LNCaP clone FGC (cell line): ENCODE measurements at places on chromosomes 7 and 10.

- DNase-seq = no peak
Measured at GRCh38 chr7:103636153-103636552, 190.1 kb upstream of the SLC26A5 start.

DNA sequence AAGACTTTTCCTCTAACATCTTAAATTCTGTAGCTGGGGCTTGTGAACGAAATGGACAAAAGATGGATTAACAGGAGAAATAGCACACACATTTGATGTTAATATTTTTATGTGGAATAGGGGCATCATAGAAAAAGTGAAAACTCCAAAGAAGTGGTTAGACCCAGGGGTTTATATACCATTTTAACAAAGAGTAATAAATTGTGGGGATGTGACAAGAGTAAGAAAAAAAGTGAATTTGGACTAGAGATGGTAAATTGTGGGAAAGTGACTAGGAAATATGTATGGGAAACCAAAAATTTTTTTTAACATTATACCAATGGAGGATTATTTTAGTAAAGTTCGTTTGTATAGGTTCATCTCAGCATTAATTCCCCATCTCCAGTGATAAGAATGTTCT is 8.2 kb downstream of the SLC39A12 start:
- DNase-seq = no peak

- DNase-seq = no peak
Measured at GRCh38 chr7:102463841-102464576, 654 bp downstream of the ALKBH4 start.

GRCh38 chr10:11245510-11245909 is 227.8 kb downstream of the CELF2 start:
- DNase-seq = no peak

DNA sequence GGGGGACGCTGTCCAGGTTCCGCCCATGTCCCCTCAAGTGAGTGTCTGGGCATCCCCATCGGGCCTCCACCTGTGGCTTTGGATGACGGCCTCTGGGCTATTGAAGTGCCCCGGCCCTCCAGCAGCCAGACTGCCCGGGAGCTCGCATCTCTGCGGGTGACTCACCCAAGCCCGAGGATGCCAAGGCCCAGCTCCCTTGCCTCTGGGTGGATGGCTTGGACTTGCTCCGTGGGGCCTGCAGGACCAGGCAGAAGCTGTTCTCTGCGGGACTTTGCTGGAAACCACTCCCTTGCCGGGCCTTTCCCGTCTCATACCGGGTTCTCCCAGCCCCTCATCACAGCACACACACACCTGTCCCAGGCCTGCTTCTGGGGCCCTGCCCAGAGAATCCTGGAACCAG is 22.4 kb downstream of the DPYSL4 start:
- DNase-seq = no peak

GRCh38 chr10:12511651-12512050 is 162.3 kb downstream of the CAMK1D start:
- no peak for DNase-seq

DNA sequence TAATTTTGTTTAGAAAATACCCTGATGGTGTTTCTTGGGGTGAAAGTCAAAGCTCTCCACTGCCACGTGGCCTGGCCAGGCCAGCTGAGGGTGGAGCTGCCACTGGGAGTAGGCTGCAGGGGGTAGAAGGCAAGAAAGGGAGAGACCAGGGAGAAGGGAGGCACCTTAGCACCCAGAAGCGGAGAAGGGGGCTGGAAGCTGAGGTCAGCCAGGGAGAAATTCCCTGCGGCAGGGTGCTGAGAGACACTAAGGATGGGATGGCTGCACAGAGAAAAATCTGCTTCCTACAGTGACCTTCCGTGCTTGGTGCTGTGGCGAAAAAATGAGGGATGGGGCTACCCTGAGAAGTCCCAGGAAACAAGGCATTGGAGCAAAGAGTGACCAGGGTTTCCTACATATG is 143.7 kb downstream of the SLIT1 start:
- DNase-seq = no peak

DNA sequence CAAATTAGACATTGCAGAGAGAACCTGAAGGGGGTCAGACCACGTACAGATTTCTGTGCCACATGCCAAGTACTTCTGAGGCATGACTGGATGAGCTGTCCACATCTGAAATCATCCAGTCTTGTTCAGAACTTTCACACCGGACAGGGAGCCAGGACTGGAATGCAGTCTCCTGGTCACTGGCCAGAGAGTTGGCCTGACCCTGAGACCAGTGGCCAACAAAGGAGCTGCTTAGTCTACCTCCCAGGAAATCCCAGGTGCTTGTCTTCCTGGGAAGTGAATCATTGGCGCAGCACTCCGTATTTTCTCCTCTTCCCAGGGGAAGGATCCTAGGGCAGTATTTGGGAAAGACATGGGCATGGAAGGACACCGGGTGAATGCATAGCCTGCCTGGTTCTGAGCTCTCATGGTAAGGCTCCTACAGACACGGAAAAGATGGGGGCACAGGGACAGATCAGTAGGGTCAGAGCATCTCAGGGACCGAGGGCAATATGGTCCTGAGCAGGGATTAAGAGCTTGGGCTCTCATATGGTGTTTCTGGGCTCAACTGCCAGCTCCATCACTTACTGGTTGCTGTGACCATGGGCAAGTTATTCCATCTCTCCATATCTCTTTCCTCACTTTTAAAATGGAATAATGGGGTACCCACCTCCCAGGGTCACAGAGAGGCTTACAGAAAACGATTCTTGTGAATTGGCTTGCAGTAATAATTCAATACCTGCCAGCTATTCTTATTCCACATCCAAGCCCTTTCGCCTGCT is 1.3 kb upstream of the SCD start:
- DNase-seq = peak; percentile 38

DNA sequence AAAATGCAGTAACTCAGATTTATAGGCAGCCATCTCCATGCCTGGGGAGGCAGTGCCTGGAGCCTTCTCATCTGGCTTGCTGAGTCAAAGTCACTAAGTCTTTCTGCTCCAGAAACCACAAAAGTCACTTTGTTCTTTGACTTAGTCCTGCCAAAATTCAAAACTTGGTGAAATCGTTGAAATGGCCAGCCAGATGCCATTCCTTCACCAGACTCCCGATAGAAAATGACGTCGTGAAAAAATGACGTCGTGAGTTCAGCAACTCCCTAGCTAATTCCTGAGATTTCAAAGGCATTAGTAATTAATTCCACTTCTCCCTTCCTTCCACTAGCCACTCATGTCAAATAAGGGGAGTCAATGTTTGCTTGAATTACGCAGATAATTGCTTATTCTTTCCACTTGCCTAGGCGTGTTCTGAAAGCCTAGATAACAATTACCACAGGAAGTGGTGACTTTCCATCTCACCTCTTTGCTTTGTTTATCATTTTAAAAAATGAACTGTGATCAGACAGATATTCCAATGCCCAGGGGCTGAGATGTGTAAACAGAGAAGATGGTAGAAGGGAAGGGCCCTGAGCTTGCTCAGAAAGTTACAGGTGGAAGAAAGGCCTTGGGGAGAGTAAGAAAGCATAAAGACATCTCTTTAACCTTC is 48.5 kb upstream of the OSBPL3 start:
- DNase-seq = no peak

- DNase-seq = peak; percentile 82
Measured at GRCh38 chr10:114507449-114507848, 103.1 kb upstream of the AFAP1L2 start.

DNA sequence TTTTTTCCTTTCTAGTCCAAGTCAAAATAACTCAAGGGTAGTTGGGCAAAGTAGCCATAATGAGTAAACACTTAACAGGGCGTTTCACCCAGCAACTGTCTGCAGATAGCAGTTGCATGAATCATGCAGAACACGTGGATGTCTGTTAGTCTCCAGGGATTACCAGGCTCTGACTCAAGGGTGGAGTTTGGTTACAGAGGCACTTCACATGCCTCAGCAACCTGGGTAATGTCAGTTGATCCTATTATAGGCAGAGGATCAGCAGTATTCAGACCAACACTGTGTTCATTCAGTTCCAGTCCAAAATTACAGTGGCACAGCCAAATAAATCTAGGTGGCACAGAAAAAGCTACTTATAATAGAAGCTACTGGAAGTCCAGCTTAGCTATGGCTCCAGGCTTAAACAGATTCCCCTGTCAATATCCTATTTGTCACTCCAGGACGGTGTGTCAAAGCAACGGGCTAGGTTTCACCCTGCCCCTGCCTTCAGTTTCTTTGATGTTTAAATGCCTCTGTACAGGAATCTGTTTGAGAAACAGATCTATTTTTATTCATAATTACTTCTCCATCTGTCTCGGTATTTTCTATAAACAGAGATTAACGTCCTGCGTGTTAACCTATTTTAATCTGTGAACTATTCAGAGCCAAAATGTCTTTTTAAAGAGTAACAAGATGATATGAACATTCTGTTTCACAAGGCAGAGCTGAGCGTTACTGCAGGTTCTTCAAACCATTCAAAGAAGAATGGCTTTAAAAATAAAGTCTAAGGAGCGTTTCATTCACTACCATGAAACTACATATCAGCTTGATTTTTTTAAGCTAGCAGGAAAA is 162.6 kb upstream of the AKR1E2 start:
- DNase-seq = peak; percentile 47

- DNase-seq = no peak
Measured at GRCh38 chr7:50331564-50332208, 27.2 kb downstream of the IKZF1 start.

GRCh38 chr7:106553446-106553836 is 107.5 kb downstream of the CCDC71L start:
- DNase-seq = no peak

GRCh38 chr7:98294326-98294725 is 12.8 kb downstream of the BRI3 start:
- no peak for DNase-seq

DNA sequence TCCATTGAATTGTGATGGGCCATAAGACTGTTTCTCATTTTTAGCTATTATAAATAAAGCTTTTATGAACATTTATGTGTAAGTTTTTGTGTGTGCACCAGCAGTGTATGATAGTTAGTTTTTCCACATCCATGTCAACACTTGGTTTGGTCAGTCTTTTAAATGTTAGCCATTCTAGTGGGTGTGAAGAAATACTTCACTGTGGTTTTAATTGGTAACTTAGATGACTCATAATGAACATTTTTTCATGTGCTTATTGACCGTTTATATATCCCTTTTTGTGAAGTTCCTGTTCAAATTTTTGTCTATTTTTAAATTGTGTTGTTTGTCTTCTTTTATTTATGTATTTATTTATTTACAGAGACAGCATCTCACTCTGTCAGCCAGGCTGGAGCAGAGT is 23.6 kb upstream of the PDK4 start:
- DNase-seq = no peak

GRCh38 chr10:36880898-36881297 is 244.5 kb upstream of the ANKRD30A start:
- DNase-seq = peak; percentile 14

- peak; percentile 64 for DNase-seq
Measured at GRCh38 chr7:149690688-149691446, 82.5 kb downstream of the ZNF467 start.

DNA sequence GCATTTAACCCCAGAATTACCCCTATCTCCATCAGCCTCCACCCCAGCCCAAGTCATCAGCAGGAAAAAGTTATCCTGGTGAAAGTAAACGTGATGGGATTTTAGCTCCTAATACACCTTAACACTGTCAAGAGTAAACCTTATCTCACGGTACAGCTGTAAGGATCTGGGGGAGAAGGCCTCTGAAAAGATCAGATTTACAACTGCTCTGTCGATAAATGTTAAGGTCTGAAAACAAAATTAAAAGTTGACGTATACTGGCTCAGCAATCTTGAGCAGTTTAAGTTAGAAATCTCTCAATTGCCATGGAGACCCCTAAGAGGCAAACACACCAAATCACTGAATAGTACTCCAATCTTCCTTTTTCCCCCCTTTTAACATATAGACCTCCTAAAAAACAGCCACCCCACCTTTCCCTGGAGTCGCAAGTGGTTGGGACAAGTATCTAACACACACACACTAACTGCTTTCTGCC is 6.1 kb downstream of the SKAP2 start:
- DNase-seq = no peak

DNA sequence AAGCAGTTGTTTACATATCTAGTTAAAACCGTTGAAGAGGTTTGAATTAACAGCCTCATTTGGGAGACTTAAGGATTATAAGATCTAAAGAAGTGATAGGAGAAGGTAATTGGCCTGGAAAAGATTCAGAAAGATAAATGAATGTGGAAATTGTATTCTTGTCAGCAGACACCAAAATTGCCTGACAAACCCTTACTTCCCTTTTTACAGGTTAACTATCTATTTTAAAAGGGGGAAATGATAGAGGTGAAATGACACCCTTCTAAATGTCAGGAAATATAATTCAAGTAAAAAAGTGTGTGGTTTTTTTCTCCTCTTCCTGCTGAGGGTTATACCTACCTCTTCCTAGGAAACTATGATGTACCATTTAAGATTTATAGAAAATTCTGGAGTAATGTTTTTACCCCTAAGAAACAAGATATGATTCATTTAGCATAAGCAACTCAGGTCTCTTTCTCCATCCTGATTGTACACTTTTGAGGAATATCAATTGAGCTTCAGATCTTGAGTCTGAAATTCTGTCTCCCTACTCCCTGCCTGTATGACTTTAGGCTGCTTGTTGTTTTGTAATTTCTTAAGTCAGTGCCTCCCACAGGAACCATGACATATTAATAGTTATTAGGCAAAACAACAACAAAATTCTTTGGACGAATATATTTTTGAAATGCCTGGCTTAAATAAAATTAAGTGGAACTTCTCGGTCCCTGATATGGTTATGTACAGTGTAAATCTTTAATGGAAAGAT is 250.4 kb downstream of the RNLS start:
- DNase-seq = no peak

DNA sequence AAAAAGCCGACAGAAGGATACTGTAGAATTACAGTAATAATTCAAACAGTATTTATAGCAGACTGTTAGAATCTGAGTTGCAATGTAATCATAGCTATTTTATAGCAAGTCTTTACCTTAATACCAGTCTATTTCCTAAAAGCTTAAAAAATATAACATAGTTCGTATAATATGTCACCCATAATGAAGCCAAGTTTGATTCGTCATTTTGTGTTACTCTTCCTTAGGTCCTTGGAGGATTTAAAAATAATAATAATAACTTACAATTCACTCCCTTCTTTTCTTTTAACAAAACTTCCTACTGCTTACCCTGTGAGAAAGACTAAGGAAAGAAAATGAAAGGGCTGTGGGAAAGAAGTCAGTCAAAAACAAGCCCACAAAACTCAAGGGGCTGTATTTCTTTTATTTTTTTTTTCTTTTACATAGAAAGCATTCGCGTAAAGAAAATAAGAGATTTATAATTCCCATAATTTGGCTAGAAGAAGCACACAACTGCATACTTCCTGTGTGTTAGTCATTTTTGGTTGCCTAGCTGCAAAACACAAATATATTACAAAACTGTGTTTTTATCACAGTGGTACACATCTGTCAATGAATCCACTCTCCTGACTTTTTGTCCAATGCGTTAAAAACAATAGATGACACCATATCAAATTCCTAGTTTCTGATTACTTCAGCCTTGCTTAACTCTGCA is 187.2 kb upstream of the CELF2 start:
- DNase-seq = no peak

- no peak for DNase-seq
Measured at GRCh38 chr10:88244781-88245625, 338.1 kb downstream of the RNLS start.

DNA sequence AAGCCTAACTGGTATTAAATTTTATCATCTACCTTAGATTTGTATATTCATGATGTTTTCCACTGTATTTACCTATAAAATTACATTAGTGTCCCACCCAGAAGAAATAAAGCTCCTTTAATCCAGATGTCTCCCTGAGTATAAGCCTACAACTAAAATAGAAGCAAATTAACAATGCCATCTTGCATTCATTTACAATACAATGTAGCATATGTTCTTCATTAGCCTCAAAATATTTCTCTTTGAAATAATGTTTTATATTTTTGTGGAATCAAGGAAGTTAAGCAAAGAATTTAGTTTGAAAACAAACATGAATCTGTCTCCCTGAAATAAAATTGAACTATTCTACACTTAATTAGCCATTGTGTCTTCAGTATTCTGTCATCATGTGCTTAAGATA is 112.3 kb downstream of the CACNA2D1 start:
- no peak for DNase-seq
